ENCODE measurements at places on chromosomes 7 and 10. TPM values are rescaled to one million over a fixed set of nuclear protein-coding genes. Genes with fewer than 3 reads are reported as not detected.

The PGAM2 gene
- total RNA-seq = 0.57 TPM

The PNLIPRP1 gene
- total RNA-seq = not detected

The CALD1 gene
- 83.7 TPM for total RNA-seq

The GNGT1 gene
- not detected for total RNA-seq
